Activated T-helper 17 cell treated with anti-CD3 and anti-CD28 coated beads, Interleukin-2, amount 50 U/mL, for 72 hours (primary cell): ENCODE measurements at places on chromosomes 5 and 9. TPM values are rescaled to one million over a fixed set of nuclear protein-coding genes. Genes with fewer than 3 reads are reported as not detected.

Gene CCNJL
- total RNA-seq: not detected

Gene ROPN1L
- total RNA-seq: 1.0 TPM

Gene DRD1
- total RNA-seq: not detected

Gene ROR2
- total RNA-seq: 0.08 TPM

Gene EGFL7
- 0.78 TPM for total RNA-seq

Gene CATSPER3
- total RNA-seq: 0.82 TPM

Gene OBP2A
- not detected for total RNA-seq

Gene EDIL3
- not detected for total RNA-seq

Gene ADAMTS13
- total RNA-seq: 1.2 TPM

Gene PCDHGB6
- total RNA-seq: not detected

Gene HTR4
- total RNA-seq: not detected

Gene GABRA1
- total RNA-seq: not detected

Gene CDH9
- not detected for total RNA-seq

Gene ZNF879
- total RNA-seq: 1.6 TPM

Gene VLDLR
- 10.9 TPM for total RNA-seq

Gene GDA
- not detected for total RNA-seq

Gene FRMD3
- total RNA-seq: 0.17 TPM

Gene AKNA
- total RNA-seq: 169 TPM

Gene TAF11L11
- not detected for total RNA-seq

Gene NIPBL
- total RNA-seq: 48.3 TPM

Gene HSPB3
- not detected for total RNA-seq

Gene GRM6
- total RNA-seq: not detected

Gene COL27A1
- total RNA-seq: 7.8 TPM

Gene APBB3
- 20.5 TPM for total RNA-seq

Gene S100Z
- 5.2 TPM for total RNA-seq

Gene ITGA1
- 3.1 TPM for total RNA-seq

Gene SET
- total RNA-seq: 301 TPM

Gene DPYSL3
- 0.52 TPM for total RNA-seq

Gene CTXN3
- total RNA-seq: not detected

Gene MCC
- total RNA-seq: 4.3 TPM

Gene KCNV2
- not detected for total RNA-seq

Gene IL9
- 29.3 TPM for total RNA-seq

Gene CCNB1
- 220 TPM for total RNA-seq

Gene PCDHB5
- not detected for total RNA-seq

Gene NUDCD2
- total RNA-seq: 55.7 TPM

Gene PCDHB11
- total RNA-seq: not detected

Gene SLC25A48
- total RNA-seq: not detected

Gene KIF4B
- not detected for total RNA-seq

Gene ACTL7B
- 0.11 TPM for total RNA-seq

Gene PTGDS
- total RNA-seq: not detected

Gene AGXT2
- not detected for total RNA-seq

Gene ZNF366
- total RNA-seq: not detected

Gene DMRT1
- not detected for total RNA-seq

Gene WNT8A
- not detected for total RNA-seq

Gene UAP1L1
- 33.0 TPM for total RNA-seq
